Neural crest cell (in vitro differentiated cells): ENCODE measurements at places on chromosomes 1 and 21. TPM values are rescaled to one million over a fixed set of nuclear protein-coding genes. Genes with fewer than 3 reads are reported as not detected.

The ATF3 gene
- total RNA-seq, result 10.3 and 12.3 TPM in 2 replicates

DNA sequence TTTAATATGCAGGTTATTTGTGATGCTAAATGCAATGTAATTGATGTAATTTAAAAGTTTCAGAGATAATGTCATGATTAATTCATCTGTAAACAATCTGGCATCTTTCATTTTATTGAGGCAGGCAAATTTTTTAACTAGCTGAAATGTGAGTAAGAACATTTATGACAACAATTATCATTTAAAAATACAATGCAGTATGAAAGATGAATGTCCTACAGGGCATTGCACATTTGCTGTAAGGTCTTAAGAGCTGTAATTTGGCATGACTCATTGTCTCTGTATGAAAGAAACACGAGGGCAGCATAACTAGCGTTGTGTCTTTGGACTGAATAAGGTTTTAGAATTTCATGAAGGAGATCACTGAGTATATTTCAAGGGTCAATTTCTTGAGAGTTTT lies 642.8 kb downstream of the PLA2G4A start:
- DNase-seq, result no peak
- H3K4me3 ChIP-seq, result no peak overlapping the region
- peaks cover 3% of the 10 kb centered on the region for H3K36me3 ChIP-seq
- peaks cover 8% of the 10 kb centered on the region for H3K4me1 ChIP-seq

- peak overlapping the region; percentile 84 for H3K27ac ChIP-seq
- DNase-seq, result no peak
- peak overlapping the region; percentile 62 for H3K4me3 ChIP-seq
- peaks cover 11% of the 10 kb centered on the region for H3K36me3 ChIP-seq
- H3K27me3 ChIP-seq, result no peaks in the 10 kb centered on the region
Observed at GRCh38 chr1:155305881-155306391, 2.7 kb upstream of the FDPS start.

The OR2T11 gene
- total RNA-seq, result not detected in 2 replicates

DNA sequence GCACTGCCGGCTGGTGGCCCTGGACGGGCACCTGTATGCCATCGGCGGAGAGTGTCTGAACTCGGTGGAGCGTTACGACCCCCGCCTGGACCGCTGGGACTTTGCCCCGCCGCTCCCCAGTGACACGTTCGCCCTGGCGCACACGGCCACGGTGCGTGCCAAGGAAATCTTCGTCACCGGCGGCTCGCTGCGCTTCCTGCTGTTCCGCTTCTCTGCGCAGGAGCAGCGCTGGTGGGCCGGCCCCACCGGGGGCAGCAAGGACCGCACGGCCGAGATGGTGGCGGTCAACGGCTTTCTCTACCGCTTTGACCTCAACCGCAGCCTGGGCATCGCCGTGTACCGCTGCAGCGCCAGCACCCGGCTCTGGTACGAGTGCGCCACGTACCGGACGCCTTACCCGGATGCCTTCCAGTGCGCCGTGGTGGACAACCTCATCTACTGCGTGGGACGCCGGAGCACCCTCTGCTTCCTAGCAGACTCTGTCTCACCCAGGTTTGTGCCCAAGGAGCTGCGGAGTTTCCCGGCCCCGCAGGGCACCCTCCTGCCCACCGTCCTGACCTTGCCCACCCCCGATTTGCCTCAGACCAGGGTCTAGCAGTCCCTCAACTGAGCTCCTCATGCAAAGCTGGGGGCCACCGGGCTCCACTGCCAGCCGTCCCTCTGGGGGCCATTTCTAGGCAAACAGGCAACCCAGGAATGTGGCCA lies 2.1 kb downstream of the KLHDC7A start:
- no peak overlapping the region for H3K27ac ChIP-seq
- H3K36me3 ChIP-seq, result no peaks in the 10 kb centered on the region

DNA sequence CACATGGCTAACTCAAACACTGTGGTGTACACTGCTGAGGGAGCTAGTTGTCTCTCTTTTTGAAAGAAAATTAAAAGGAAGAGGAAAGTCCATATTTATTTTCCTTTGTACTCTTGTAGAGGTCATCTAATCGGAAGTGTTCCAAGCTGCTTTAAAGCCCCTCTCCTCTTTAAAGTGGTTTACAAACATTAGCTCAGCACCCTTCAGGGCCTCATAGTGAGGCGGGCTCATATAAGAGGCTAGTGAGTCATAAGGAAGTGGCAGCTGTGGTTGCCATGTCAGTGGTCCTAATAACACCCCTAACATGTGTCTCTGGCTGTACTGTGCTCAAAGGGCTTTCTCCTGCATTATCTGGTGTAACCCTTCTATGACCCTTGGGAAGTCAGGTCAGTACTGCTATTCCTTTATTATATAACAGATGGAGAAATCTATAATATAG lies 104.4 kb upstream of the SERBP1 start:
- H3K36me3 ChIP-seq, result no peaks in the 10 kb centered on the region
- no peak overlapping the region for H3K27ac ChIP-seq
- H3K4me3 ChIP-seq, result no peak overlapping the region
- H3K4me1 ChIP-seq, result peaks cover 12% of the 10 kb centered on the region
- no peak for DNase-seq
